ENCODE measurements at places on chromosomes 11 and 22. TPM values are rescaled to one million over a fixed set of nuclear protein-coding genes. Genes with fewer than 3 reads are reported as not detected.

ZDHHC24 gene
- total RNA-seq: 18.3 TPM

CDCA5 gene
- 124 TPM for total RNA-seq

TEX12 gene
- not detected for total RNA-seq

KRTAP5-2 gene
- not detected for total RNA-seq

KCTD14 gene
- total RNA-seq: 7.7 TPM

GSTT2 gene
- total RNA-seq: not detected

SERPIND1 gene
- not detected for total RNA-seq

CHEK2 gene
- total RNA-seq: 26.0 TPM

PNPLA3 gene
- total RNA-seq: 14.1 TPM

SYT8 gene
- 0.06 TPM for total RNA-seq
